ENCODE measurements at places on chromosomes 11 and 22.

- DNase-seq: no peak
Observed at GRCh38 chr11:93482556-93482955, 60.6 kb downstream of the SMCO4 start.

- DNase-seq: no peak
Observed at GRCh38 chr11:70618431-70619101, 220.2 kb downstream of the CTTN start.

DNA sequence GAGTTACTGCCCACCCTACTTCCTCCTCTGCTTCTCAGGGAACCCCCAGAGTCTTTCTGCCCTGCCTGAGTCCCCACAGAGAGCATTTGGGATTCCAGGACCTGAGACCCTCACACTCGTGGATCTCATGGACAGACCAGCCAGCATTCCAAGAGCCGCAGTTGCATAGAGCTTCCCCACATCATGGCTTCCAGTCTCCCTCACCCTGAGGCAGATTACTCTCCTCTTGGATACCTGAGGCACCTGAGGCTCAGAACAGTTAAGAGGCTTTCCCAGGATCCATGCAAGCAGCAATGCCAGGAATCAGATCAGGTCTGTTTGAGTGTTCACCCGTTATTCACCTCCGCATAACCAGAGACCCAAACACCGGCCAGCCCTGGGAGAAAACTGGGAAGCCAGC is 102.2 kb downstream of the TRIM29 start:
- DNase-seq: no peak

GRCh38 chr22:37162221-37163095 is 12.7 kb upstream of the IL2RB start:
- DNase-seq: peak; percentile 84

DNA sequence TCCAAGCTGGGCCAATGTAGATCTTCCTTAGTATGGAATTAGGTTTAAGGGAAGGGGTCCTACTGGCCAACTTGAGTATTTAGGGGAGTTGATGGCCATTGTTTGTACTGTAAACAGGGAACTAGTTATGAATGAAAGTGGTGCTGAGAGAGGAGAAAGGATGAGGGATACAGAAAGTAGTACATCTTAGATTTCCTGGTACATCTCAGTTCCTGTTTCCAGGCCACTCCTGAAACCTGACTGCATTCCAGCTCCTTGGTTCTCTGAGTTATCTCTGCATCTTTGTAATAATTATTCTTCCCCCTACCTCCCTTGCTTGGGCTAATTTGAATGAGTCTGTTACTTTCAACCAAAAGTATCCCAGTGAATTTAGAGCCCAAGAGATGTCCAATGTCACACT is 30.1 kb downstream of the MIAT start:
- no peak for DNase-seq

DNA sequence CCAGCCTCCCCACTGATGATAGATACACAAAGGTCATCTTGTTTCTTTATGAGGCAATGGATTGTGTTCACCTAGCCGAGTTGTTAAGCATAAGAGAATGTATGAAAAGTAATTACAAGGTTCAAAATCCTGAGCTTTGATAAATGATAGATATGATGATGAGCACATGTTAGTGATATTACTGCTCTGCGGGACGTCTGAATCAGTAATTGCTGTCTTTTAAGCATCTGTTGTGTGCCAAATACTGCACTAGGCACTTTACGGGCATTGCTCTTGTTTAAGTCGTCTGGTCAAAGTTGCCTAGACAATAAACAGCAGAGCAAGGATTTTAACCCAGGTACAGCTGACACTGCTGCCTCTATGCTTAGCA is 559 bp upstream of the RNF141 start:
- DNase-seq: no peak

GRCh38 chr11:73287400-73288101 is 15.4 kb downstream of the P2RY6 start:
- DNase-seq: no peak

- peak; percentile 49 for DNase-seq
Observed at GRCh38 chr22:45164270-45165088, 754 bp downstream of the NUP50 start.

GRCh38 chr11:70394211-70394950 is 3.9 kb upstream of the CTTN start:
- DNase-seq: no peak

DNA sequence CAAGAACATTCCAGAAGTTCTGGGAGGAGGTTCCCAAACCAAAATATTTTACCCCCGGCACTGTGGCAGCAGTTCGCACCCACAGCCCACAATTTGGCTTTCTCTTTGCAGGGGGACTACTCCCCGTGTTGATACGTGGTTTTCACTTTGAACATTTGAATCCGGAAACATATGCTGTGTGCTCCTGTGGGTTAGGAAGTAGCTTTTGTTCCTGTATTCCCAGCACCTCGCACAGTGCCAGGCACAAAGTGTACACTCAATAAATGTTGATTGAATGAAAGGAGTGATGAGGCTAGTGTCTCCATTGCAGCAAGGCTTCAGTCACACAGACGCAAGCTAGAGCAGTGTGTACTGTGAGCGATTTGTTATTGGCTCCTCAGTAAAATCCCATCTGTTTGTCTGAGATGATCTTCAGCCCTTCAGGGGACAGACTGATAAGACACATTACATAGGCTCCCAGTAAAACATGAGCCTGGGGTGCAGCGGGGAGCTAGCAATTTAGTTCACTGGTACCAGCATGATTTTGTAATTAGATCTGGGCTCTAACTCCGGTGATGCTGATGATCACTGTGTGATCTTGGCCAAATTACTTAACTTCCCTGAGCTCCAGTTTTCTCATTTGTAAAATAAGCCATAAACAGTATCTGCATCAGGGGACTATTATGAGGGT is 2.2 kb downstream of the LAYN start:
- DNase-seq: no peak

DNA sequence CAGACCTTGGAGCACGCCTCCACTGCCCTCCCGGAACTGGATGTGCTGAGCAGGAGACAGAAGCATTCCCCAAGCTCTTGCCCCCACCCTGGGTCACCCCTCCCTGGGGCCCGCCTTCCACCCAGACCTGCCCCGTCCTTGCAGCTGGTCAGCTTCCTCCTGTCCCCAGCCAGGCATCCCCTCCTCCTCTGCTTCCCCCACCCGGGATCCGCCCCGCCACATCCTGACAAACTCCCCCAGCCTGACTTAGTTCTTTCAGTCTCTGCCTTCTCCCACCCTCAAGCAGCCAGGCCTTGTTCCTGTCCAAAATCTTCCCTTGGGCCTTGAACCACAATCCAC is 1.1 kb upstream of the PLXNB2 start:
- DNase-seq: no peak

DNA sequence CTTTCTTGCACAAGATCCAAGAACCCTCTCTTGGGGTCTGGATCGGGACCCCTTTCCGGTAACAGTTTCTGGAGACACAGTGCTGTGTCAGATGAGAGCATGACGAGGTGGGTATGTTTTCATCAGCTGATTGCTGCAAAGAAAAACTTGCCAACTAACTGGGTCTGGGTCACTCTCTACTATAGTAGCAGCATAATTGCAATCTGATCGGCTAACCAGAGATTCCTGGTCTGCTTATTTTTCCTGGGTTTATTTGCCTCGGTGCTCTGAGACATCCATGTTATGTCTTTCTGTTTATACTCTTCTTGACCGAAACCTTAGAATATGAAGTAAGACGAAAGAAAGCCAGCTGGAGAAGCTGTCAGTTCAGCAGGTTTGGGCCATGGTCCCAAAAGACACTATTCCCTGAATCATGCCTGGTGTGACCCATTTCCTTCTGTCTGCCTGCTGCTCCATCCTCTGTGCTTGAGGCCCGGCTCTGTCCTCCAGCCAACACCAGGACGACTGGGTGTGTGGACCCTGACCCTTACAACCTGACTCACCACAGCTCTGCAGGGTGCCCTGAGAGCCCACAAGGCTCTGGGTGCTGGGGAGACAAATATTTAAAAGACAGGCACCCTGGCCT is 24.1 kb upstream of the CLMP start:
- DNase-seq: no peak

DNA sequence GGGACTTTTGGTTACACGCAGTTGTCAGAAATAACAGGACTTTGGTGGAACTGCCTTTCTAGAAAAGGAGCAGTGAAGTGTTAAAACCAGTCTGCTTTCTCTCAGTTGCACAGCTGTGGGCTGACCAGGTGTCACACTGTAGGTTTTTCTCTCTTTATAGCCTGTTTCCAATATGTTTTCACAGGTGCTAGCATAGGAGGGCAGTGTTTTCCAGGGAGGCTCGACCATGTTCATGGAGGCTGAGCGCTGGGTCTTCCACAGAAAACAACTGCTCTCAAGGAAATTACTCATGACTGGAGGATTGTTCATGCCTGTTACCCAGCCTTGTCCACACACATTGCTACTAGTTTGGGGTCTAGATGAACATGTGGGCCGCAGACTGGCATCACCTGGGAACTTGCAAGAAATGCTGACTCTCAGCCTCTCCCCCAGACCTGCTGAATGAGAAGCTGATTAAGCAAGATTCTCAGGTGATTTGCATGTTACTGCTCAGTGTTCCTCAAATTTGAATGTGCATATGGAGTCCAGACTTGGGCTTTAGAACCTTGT is 157.7 kb downstream of the MAML2 start:
- DNase-seq: no peak

GRCh38 chr11:128407962-128408361 is 179.4 kb downstream of the ETS1 start:
- no peak for DNase-seq

DNA sequence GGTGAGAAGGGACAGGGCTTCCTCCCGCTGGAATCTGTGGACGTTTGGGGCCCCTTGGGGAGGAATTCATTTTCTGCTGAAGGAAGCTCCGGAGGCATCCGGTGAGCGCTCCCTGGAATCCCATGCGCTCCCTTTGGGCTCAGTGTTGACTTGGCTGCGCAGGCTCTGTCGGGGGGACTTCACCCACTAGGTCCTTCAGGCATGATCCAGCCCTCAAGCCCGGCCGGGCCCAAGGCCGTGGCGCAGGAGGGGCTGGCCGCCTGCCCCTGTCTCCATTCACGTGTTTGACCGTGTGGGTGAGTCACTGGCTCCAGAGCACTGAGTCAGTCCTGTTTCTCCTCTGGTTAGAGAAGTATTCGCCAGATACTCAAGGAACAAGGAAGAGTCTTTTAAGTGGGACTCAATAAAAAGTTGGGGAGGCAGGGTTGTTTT is 1.4 kb downstream of the CTTN start:
- no peak for DNase-seq

DNA sequence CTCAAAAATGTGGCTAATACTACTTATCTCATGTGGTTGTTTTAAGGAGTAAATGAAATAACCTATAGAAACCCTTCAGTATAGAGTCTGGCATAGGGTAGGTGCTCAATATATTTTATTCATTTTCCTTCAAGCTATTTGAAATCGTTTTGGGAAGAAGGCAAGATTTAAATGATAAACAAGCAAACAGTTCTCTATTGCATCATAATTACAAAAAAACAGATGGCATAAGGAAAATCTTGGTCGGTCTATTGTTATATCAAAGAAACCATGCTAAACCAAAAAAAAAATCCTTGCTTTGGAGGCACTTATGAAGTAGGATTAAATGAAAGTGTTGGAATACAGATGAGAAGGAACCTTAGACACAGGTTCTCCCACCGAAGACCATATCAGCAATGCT is 4.7 kb downstream of the ZNF202 start:
- no peak for DNase-seq

- DNase-seq: no peak
Observed at GRCh38 chr11:13463779-13464290, 813 bp upstream of the BTBD10 start.

DNA sequence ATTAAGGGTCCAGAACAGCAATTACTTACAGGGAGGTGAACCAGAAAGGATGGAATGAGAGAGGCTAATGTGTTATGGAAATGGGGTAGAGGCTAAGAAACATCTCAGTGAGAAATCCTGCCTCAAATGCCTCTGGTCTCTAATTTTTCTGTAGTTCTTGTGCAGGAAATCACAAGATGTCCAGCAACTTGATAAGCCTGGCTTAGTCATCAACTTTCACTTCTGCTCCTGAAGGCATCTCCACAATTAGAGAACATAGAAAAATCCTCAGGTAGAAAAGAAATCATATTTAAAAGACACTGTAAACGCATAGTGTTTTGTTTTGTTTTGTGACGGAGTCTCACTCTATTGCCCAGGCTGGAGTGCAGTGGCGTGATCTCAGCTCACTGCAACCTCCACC is 18.7 kb downstream of the MRGPRX4 start:
- DNase-seq: no peak

GRCh38 chr11:130131961-130132850 is 27.4 kb upstream of the ST14 start:
- DNase-seq: peak; percentile 46

GRCh38 chr22:11253000-11253511 is 4274.9 kb upstream of the OR11H1 start:
- no peak for DNase-seq

GRCh38 chr11:61120706-61121191 is 18.5 kb downstream of the CD5 start:
- no peak for DNase-seq

GRCh38 chr11:120174866-120175265 is 36.0 kb upstream of the OAF start:
- DNase-seq: no peak

DNA sequence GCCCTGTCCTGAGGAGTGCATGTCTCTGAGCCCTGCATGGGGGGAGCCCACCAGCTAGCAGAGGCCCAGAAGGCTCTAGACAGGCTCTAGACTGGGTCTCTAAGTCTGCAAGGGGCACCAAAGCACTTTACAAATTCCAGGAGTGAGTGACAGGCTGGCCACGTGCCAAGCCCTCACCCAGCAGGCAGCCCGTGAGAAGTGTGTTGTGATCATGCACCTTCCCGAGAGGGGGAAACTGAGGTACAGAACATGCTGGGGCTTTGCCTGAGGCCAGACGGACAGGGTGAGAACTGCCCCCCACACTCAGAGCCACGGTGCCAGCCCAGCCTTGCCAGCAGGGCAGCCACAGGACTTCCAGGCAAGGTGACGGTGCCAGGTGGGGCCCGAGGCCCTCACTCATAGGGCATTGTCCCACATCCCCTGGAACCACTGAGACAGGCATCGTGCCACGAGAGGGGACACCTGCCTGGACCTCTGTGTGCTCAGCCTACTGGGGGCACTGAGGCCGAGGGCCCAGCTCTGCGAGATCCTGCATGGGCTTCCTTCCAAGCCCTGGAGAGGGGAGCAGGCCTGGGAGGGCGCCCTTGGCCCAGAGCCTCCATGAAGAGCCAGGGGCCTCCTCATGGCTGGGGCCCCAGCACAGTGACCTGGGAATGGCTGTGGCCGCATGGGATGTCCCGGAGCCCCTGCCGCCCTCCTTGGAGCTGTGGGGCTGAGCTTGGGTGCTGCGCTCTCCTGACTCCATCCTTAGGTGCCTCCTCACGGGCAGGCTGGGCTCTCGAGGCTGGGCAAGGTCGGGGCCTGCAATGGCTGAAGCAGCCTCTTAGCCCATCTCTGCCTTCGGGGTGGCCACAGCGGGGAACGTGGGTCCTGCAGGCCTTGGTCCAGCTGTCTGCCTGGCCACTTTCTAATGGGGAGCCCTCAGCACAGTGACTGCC is 121.5 kb downstream of the KCNQ1OT1 start:
- no peak for DNase-seq

All from activated naive CD4-positive, alpha-beta T cell treated with Interleukin-2 at 50 U/mL for 16 hours (primary cell).